NCI-H526 treated with DMSO at 0.1 percent for 48 hours (cell line): ENCODE measurements at places on chromosomes 3 and 15.

GRCh38 chr3:12556314-12556689 lies 585 bp upstream of the MKRN2 start:
- no peak for DNase-seq

GRCh38 chr3:45659661-45660566 lies 29.3 kb upstream of the SACM1L start:
- no peak for DNase-seq

DNA sequence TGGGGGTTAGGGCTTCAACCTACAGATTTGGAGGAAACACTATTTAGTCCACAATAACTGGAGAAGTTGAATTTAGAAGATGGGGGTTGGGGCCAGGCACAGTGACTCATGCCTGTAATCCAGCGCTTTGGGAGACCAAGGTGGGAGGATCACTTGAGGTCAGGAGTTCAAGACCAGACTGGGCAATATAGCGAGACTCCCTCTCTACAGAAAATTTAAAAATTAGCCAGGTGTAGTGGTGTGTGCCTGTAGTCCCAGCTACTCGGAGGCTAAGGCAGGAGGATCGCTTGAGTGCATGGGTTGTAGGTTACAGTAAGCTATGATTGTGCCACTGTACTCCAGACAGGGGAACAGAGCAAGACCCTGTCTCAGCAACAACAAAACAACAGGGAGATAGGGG lies 5.0 kb upstream of the DYNLT2B start:
- DNase-seq: no peak

DNA sequence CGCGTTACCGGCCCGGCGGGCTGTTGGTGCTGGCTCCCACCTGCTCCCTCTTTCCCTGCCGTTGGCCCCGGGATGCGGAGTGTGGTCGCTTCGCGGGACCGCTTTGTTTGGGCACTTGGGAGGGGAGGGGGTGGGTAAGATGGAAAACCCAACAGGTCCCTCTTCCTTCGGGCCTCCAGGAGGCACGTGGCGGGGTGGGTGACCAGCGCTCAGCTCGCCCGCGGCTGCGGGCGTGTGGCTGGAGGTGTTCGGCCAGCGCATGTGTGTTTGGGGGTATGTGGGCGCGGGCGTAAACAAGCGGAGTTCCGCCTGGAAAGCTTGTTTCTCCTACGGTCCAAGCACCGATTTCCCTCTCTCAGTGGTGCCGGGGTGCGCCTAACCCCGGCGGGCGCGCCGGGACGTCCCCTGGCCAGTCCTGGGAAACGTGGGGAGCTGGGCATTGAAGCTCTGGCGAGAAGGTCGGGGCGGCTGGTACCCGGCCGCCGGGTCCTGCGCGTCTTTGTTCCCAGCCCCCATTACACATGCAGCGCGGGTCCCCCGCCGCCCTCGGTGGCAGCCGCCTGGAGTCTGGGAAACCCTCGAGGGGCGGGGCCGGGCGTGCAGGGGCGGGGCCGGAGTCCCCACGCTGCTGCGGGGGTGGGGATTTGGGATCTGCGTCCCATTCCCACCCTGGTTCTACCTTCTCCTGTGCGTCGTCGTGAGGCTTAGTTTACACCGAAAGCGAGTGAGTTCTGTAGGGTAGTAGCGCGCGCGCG lies 1.4 kb downstream of the ACVR2B start:
- DNase-seq: peak; percentile 75
